ENCODE measurements at places on chromosomes 6 and 20.

- peak; percentile 87 for DNase-seq
These were observed 21.5 kb downstream of the TUBB2B start for GRCh38 chr6:3205913-3206312.

- DNase-seq = no peak
These were observed 92.4 kb downstream of the DST start for GRCh38 chr6:56550301-56550700.

DNA sequence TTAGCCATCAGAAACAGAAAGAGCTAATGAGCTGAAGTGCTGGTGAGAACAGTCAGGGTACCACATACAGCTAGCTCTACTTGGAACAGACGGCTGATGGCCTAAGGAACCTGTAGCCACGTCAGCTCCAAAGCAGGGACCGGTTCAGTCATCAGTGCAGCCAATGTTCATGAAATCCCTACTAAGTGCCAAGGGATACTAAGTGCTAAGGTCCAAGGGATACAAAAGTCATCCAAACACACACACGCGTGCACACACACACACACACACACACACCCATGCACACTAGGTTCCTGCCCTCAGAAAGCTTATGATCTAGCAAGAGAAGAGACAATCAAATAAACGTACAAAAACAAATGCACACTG lies 53.6 kb downstream of the MAP3K5 start:
- no peak for DNase-seq

- DNase-seq = peak; percentile 49
These were observed at the start of gene LAMA4 for GRCh38 chr6:112253841-112254816. Gene LAMA4, minus strand, starts transcription at chr6:112254567. Its CDS starts 417 bp downstream, at chr6:112254150.

- no peak for DNase-seq
These were observed 45.5 kb downstream of the LRFN2 start for GRCh38 chr6:40541556-40542174.

All from RPMI7951 (cell line).